Nephron progenitor cell (in vitro differentiated cells): ENCODE measurements at places on chromosomes 7 and 10.

DNA sequence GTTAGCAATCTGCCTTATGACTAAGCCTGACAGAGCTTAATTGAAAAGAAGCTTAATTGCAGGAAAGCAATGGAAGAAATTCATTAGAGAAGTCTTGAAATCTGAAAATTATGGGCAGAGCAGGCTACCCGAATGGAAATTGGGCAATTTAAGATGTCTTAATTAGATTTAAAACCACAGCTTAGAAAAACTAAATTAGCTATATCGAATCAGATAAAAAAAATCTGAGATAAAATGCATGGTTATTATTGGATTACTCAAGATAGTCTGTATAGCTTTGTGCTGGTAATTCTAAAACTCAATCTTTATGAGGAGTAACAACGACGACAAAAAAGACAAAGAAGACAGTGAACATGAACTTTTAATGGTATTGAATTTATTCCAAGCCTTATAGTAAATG lies 248.1 kb upstream of the LRRN3 start:
- H3K36me3 ChIP-seq = no peaks in the 10 kb centered on the region
- no peaks in the 10 kb centered on the region for H3K27me3 ChIP-seq
- peaks cover 5% of the 10 kb centered on the region for H3K4me1 ChIP-seq

DNA sequence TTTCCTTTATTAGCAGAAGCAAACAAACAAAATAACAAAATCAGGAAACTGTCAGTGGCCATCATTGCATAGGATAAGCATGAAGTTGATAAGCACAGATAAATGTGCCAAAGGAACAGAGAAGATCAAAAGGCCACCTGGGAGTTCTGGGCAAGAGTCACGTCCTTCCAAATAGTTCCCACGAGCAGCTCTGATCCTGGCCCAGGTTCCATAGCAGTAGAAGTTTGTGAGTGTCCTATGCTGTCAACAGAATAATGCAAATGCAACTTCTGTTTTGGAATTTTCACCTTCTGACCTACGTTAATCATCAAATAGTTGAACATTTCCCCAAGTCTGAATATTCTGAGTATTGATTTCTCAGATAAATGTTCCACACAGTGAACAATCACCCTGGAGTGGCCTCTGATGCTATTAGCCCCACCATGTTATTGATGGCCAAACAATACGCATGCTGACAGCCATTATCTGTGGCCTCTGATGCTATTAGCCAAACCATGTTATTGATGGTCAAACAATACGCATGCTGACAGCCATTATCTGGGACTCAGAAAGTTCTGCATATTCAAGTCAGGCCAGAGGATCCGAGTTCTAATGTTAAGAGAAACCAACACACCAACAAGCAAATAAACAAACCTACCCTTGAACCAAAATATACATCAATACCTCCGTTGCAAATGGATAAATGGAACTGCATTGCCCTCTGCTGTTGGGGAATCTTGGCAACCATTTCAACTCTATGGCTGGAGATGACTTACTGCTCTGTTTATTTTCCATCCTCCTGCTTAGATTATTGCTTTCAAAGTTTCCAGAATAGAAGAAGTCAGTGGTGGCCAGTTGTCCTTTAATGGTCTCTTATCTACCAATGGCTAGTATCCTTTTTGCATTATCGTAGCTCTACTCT lies 63.3 kb downstream of the MRC1 start:
- no peak overlapping the region for H3K27ac ChIP-seq
- no peak overlapping the region for H3K4me3 ChIP-seq
- H3K27me3 ChIP-seq = peaks cover under 1% of the 10 kb centered on the region
- no peak for DNase-seq
- H3K4me1 ChIP-seq = no peaks in the 10 kb centered on the region

DNA sequence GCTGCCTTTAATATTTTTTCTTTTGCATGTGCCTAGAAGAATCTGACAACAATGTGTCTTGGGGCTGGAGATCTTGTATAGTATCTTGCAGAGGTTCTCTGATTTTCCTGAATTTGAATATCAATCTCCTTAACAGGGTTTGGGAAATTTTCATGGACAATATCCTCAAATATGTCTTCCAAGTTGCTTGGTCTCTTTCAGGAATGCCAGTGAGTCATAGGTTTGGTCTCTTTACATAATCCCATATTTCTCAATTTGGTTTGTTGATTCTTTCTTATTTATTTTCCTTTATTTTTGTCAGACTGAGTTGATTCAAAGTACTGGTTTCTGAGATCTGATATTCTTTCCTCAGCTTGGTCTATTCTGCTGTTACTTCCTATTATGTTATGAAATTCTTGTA lies 208.7 kb upstream of the GLI3 start:
- H3K27ac ChIP-seq = no peak overlapping the region
- peaks cover under 1% of the 10 kb centered on the region for H3K36me3 ChIP-seq
- H3K27me3 ChIP-seq = peaks cover 3% of the 10 kb centered on the region
- H3K4me3 ChIP-seq = no peak overlapping the region

DNA sequence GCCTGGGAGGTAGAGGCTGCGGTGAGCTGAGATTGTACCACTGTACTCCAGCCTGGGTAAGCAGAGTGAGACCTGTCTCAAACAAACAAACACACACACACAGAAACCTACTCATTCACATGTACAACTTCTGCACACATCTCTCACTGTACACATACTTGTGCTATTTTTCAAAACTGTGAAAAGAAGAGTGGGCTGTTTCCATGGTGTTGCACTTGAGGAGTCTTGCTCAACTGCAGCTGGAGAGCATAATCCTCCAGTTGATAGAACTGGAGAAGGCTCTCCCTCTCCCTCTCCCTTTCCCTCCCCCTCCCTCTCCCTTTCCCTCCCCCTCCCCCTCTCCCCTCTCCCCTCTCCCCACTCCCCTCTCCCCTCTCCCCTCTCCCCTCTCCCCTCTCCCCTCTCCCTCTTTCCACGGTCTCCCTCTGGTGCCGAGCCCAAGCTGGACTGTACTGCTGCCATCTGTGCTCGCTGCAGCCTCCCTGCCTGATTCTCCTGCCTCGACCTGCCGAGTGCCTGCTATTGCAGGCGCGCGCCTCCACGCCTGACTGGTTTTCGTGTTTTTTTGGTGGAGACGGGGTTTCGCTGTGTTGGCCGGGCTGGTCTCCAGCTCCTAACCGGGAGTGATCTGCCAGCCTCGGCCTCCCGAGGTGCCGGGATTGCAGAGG lies 43.7 kb upstream of the DLD start:
- H3K27ac ChIP-seq = no peak overlapping the region
- H3K36me3 ChIP-seq = no peaks in the 10 kb centered on the region
- DNase-seq = no peak
- peaks cover 2% of the 10 kb centered on the region for H3K27me3 ChIP-seq
- H3K4me1 ChIP-seq = no peaks in the 10 kb centered on the region
- no peak overlapping the region for H3K4me3 ChIP-seq

- H3K4me1 ChIP-seq = peaks cover 8% of the 10 kb centered on the region
- no peaks in the 10 kb centered on the region for H3K27me3 ChIP-seq
- H3K4me3 ChIP-seq = no peak overlapping the region
- no peak for DNase-seq
- no peaks in the 10 kb centered on the region for H3K36me3 ChIP-seq
Observed at GRCh38 chr7:19919261-19920095, 146.1 kb upstream of the TMEM196 start.

DNA sequence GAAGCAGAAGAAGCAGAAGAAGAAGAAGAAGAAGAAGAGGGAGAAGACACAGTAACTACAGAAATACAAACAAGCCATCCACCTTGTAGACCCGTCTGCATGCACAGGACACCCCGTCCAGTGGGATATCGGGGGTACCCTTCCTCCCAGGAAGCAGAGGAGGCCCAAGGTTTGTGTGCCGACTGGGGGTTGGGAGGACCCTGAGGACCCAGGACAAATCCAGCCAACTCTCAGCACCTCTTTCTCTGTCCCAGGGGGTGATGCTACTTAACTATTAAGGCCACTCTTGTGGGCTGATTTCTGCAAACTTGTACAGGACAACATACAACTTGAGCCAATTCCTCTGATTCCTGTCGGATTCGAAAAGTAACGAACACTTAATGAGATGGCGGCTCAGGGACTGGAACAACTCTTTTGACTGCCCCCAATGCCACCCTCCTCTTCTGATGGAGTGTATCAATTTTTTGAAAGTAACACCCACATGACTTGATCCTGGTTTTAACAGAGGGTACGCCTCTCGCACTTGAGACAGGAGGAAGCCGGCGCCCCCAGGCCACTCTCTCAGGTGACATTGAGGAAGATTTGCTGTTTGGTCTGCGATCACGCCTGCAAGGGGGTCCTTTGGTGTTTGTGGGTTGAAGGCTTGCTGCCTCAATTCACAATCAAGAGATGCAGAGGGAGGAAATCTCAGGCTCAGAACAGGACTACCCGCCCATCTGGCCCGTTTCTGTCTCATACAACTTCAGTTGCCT lies 192.6 kb downstream of the TNS3 start:
- DNase-seq = no peak
- H3K36me3 ChIP-seq = peaks cover 51% of the 10 kb centered on the region
- peaks cover 8% of the 10 kb centered on the region for H3K27me3 ChIP-seq
- H3K4me3 ChIP-seq = no peak overlapping the region
- H3K4me1 ChIP-seq = peaks cover 22% of the 10 kb centered on the region

GRCh38 chr10:132484922-132485321 lies 52.7 kb upstream of the INPP5A start:
- H3K36me3 ChIP-seq = no peaks in the 10 kb centered on the region
- H3K4me3 ChIP-seq = no peak overlapping the region
- H3K27ac ChIP-seq = peak overlapping the region; percentile 74
- H3K27me3 ChIP-seq = peaks cover 19% of the 10 kb centered on the region
- H3K4me1 ChIP-seq = peaks cover 24% of the 10 kb centered on the region

- peaks cover 3% of the 10 kb centered on the region for H3K27me3 ChIP-seq
- no peaks in the 10 kb centered on the region for H3K36me3 ChIP-seq
- no peak overlapping the region for H3K4me3 ChIP-seq
- no peak overlapping the region for H3K27ac ChIP-seq
- peaks cover 9% of the 10 kb centered on the region for H3K4me1 ChIP-seq
Observed at GRCh38 chr7:47228386-47229014, 353.4 kb downstream of the TNS3 start.
